ENCODE measurements at places on chromosomes 6 and 20.

DNA sequence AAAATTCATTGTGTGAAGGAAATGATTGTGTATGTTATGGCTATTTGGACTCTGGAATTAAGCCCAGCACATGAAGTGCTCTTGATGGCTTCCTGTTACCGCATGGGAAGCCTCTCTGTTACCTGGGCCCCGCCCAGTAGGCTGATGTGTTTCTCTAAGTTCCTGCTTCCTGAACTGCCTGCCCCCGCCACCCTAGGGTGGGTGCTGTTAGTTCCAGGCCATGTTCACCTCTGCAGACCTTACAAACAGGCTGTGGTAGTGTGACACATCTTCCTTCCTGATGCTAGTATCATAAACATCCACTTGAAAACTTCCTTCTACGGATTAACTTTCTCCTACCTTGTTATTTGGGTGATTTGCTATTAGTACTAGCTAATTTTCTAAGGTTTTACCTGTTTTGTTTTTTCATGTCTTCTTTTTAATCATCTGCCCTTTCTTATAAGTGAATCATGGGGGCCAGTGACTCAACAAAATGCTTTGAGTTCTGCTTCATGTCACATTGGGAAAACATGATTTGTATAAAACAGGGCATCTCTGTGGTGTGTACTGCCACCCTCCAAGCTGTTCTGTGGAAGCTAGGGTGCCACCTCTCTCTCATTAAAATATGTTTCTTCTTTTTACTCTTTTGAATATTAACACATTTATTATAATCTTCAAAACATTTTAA is 40.6 kb downstream of the SH3BGRL2 start:
- peak; percentile 48 for DNase-seq

- DNase-seq = no peak
Observed at GRCh38 chr6:29510202-29510601, 22.4 kb upstream of the MAS1L start.

GRCh38 chr20:48181261-48181935 is 396.1 kb upstream of the SULF2 start:
- no peak for DNase-seq

DNA sequence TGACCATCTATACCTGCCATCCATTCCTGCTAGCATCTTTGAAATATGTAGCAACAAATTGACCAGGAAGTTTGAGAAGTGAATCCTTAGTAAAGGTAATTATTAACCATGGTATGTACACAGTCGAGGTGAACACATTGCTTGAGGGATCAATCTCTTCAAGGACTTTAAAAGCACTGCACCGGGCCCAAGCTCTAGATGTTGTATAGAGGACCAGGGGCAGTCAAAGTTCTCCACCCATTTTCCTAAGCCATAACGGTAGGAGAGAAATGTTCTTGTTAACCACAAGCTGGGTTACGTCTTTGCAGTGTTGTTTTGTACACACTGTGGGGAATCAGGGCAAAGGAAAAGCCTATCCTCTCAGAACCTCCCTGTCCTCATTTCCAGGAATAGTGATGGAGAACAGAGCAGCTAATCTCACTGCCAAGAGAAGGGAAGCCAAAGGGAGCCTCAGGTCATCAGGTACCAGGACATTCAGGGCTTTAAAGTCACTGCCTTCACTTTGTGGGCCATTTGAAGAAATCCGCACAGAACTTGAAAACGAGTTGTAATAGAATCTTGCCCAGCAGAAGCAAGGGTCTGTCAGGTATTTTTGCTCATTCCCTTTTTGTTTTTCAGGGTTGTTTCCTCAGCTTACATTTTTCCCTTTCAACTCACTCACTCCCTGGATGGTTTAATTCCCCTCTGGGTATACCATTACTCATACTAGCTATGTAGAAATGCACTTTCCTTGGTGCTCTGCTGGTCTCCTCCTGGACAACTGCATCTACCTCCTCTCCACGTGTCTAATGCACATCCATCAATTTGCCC is 5.3 kb upstream of the PM20D2 start:
- no peak for DNase-seq

DNA sequence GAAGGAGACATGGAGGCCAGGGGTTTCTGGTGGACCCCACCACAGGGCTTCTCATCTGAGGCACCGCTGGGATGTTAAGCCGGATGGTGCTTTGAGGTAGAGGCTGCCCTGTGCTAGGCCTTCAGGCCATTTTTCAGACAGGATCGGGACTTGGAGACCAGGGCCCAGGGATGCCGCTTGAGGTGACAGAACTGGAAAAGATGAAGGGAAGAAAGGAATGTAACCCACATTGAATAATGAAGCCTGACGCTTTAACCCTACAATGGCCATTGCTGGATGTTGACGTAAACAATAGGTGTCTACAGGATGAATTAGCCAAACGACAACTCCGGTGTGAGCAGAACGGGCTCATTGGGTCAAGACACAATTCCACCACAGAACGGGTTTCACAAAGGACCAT is 62.5 kb downstream of the CEBPB start:
- DNase-seq = no peak

GRCh38 chr6:168022488-168023321 is 25.2 kb downstream of the KIF25 start:
- no peak for DNase-seq

DNA sequence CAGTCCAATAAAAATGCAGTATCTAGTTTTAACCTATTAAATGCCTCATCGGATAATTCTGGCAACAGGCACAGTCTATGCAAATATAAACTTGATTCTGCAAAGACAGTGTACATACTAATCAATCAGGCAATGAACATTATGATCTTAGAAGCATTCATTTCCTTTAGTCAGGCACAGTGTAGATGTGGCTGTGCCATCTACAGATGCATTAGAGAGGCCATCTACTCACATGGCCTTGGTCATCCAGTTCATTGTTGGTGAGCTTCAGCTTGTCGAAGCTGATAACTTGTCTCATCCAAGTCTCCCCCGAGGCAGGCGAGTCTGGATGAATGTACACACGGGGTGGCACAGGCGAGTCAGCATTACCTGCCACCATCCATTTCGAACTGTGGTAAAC is 7.9 kb downstream of the TBX18 start:
- no peak for DNase-seq

DNA sequence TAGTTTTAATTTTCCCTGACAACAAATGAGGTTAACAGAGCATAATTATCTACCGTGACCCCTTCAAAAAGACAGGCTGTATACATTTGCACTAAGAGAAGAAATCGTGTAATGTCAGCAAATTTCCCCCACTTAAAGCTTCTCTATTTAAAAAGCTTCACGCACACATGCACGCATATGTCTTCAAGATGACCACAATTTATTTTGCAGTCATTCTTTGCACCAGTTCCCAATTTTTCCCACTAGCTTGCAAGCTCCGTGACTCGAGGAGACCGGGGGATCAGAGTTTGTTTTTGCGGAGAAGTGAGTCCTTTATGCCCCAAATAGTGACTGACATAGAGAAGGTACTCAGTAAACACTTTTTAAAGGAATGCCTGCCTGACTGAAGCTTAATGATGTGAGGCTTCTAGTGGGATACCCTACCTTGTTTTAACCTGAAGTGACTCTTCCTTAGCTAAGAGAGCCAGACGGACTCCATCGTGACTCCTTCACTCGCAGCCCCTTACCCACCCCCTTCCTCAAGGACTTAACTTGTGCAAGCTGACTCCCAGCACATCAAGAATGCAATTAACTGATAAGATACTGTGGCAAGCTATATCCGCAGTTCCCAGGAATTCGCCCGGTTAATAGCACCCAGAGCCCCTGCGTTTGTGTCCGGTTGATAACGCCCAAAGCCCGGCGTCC is 9.3 kb upstream of the NQO2 start:
- peak; percentile 26 for DNase-seq

DNA sequence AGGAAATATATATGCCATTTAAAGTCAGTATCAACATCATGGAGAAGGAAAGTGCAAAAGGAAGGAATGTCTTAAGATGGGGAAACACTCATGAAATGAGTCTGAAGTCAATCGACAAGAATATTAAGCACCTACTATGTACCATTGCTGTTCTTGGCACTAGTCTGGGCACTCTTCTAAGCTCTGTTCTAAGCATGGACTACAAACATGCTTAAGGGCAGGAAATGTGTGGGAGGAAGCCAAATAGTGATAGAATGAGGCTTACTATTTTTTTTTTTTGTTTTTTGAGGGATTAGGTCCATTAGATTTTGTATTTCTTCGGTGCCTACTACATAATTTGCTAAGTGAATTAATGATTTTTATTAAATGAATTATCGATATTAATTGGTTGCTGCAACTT is 83.8 kb upstream of the SUPT3H start:
- DNase-seq = no peak

- DNase-seq = no peak
Observed at GRCh38 chr6:148306286-148306685, 36.4 kb upstream of the SASH1 start.

DNA sequence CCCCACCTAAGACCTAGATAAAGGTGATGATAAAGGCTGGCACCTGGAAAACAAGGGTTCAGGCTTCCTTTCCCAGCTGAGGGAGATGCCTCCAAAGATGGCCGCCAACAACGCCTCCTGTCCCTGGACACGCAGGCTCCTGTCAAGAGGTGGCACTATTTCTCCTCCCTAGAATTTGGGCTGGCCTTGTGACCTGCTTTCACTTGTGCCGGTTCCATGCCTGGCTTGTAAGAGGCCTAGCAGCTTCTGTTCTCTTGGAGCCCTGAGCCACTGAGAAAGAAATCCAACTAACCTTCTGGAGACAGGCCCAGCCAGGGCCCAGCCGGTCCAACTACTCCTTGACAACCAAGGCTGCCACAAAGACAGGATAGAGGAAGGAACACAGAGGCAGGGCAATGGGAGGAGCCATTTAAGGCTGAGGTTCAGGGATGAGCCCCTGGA is 60.2 kb upstream of the RALY start:
- DNase-seq = peak; percentile 65

DNA sequence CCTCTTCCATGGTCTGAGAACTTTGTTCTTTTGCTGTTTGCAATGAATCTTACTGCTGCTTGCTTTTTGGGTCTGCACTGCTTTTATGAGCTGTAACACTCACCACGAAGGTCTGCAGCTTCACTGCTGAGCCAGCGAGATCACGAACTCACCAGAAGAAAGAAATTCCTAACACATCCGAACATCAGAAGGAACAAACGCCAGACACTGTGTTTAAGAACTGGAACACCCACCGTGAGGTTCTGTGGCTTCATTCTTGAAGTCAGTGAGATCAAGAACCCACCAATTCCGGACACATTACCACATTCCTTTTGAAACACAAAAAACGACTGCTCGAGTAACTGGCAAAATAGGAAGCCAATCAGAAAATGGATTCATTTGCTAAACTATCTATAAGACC is 471.8 kb downstream of the TFAP2A start:
- no peak for DNase-seq

DNA sequence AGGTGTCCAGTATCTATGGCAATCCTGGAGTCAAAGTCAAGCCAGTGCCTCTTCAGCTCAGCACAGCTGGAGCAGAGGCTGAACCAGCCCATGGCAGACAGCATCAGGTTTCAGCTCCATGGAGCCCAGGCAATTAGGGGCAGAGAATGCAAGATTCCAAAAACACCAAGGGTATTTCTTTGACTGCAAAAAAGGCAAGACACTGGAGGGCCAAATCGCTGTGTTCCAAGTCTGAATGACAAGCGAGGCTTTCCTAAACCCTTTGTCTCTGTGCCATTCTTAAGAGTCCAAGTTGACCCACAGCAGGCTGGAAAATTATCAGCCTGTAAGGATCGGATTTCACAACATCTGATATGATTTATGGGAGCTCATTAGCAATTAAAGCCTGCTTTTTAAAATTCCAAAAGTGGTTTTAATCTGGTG is 49.7 kb upstream of the TGM3 start:
- no peak for DNase-seq

- DNase-seq = peak; percentile 57
Observed at GRCh38 chr6:32941214-32941768, 463 bp upstream of the HLA-DMB start.

GRCh38 chr6:110188791-110189190 is 8.6 kb downstream of the CDC40 start:
- no peak for DNase-seq

DNA sequence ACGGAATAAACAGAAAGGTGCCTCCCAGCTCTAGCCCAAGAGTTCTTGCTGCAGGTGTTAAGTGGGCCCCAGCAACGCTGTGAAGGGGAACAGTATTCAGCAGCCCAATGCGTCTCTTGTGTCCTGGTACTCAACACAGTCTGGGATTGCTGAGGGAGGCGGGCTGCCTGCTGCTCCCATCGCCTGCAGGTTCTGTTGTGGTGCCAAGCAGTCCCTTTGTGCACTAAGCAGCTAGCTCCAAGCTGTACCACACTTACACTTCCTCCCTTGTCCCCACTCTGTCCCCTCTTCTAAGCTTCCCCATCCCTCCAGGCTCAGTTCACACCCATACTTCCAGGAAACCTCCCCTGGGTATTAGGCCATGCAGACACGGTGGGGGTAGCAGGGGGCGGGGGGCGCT is 92.7 kb downstream of the AGPAT4 start:
- DNase-seq = no peak

GRCh38 chr20:33769043-33769442 is 37.2 kb downstream of the ZNF341 start:
- no peak for DNase-seq

DNA sequence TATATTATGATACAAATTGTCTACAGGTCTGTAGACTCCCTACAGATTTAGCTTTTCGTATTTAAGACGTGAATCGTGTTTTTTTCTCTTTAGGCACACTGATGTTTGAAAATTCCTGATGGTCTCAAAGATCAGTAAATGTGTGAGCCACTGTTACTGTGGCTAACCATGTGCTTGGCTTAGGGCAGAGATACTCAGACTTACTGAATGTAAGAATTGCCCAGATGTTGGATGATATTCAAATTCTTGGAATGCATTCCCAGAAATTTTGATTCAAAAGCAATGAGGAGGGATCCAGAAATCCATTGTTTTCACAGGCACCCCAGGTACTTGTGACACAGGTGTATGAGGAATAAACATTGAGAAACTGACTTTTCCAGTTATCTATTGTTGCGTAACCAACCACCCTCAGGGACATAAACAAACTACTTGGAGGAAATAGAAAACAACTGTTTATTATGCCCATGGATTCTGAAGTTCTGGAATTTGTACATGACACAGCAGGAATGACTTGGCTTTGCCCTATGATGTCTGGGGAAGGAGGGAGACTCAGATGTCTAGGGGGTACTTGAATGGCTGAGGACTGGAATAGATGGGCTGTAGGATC is 339.6 kb upstream of the CITED2 start:
- DNase-seq = no peak

GRCh38 chr20:49501917-49502316 is 19.4 kb upstream of the KCNB1 start:
- no peak for DNase-seq

DNA sequence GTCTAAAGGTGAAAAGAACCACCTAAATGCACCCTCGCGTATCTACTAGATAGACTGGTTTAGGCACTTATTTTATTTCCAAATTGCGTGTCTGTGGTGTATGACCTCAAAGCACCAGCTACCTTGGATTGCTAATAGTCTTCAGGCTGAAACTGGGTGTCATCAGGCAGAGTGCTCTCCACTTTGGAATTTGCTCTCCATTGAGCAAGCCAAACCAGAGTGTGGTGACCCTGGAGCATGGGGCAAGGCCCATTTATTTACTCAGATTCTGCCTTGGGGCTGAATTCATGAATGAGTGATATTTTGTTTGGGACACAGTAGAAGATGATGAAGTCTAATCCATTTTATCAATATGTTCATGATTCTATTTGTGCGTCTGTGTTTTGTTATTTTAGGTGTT is 812.8 kb upstream of the SLC35B3 start:
- DNase-seq = no peak

Measured in stimulated activated CD4-positive, alpha-beta T cell treated with anti-CD3 and anti-CD28 coated beads, Interleukin-15, amount 100 ng/mL, for 24 hours (primary cell).